A172 (cell line): ENCODE measurements at places on chromosomes 1 and 21. TPM values are rescaled to one million over a fixed set of nuclear protein-coding genes. Genes with fewer than 3 reads are reported as not detected.

Gene CHIT1
- total RNA-seq, result 0.14 TPM in 1 of 2 replicates, not detected in the other

Gene PBX1
- total RNA-seq, result 10.0 and 11.7 TPM in 2 replicates

Gene RGS4
- total RNA-seq, result 31.3 and 49.7 TPM in 2 replicates

Gene TAGLN2
- total RNA-seq, result 734 and 929 TPM in 2 replicates

Gene DSCAM
- total RNA-seq, result not detected in 2 replicates

Gene DIPK1A
- 7.3 and 8.5 TPM in 2 replicates for total RNA-seq

Gene SYDE2
- total RNA-seq, result 2.9 and 4.2 TPM in 2 replicates

Gene AADACL4
- not detected in 2 replicates for total RNA-seq

Gene GBP6
- not detected in 2 replicates for total RNA-seq

Gene OLIG2
- 1.4 and 3.9 TPM in 2 replicates for total RNA-seq

Gene S100A8
- not detected in 2 replicates for total RNA-seq

Gene S100A3
- total RNA-seq, result 90.9 and 103 TPM in 2 replicates

Gene OVAAL
- total RNA-seq, result not detected in 2 replicates

Gene TINAGL1
- 178 and 257 TPM in 2 replicates for total RNA-seq

Gene CTSE
- not detected in 2 replicates for total RNA-seq

Gene TTC13
- 30.2 and 36.2 TPM in 2 replicates for total RNA-seq

Gene CFAP107
- not detected in 2 replicates for total RNA-seq

GRCh38 chr1:192065087-192065486, 93.2 kb upstream of the RGS18 start:
- DNase-seq, result no peak

- DNase-seq, result no peak
Observed at GRCh38 chr1:37559080-37559479, 2.3 kb downstream of the DNALI1 start.

- DNase-seq, result peak; percentile 36
Observed at GRCh38 chr1:34266127-34266951, 89.6 kb downstream of the C1orf94 start.

- DNase-seq, result no peak
Observed at GRCh38 chr1:43995984-43996732, 4.8 kb downstream of the CCDC24 start.

DNA sequence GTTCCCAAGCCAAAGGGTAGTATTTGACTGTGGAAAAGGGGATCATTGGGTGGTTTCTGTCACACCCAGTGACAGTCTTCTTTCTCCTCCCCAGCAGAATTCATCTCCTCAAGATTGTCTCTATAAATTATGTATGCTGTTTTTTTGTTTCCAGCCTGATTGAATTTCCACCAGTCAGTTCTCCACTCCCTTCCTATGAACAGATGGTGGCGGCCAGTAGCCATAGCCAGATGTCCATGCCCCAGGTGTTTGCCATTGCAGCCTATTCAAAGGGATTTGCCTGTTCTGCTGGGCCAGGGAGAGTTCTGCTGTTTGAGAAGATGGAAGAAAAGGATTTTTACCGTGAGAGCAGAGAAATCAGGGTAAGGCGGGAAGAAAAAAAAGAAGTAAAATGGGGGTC, 12.9 kb downstream of the CFAP57 start:
- no peak for DNase-seq

GRCh38 chr1:201144701-201145100, 9.6 kb downstream of the TMEM9 start:
- no peak for DNase-seq

DNA sequence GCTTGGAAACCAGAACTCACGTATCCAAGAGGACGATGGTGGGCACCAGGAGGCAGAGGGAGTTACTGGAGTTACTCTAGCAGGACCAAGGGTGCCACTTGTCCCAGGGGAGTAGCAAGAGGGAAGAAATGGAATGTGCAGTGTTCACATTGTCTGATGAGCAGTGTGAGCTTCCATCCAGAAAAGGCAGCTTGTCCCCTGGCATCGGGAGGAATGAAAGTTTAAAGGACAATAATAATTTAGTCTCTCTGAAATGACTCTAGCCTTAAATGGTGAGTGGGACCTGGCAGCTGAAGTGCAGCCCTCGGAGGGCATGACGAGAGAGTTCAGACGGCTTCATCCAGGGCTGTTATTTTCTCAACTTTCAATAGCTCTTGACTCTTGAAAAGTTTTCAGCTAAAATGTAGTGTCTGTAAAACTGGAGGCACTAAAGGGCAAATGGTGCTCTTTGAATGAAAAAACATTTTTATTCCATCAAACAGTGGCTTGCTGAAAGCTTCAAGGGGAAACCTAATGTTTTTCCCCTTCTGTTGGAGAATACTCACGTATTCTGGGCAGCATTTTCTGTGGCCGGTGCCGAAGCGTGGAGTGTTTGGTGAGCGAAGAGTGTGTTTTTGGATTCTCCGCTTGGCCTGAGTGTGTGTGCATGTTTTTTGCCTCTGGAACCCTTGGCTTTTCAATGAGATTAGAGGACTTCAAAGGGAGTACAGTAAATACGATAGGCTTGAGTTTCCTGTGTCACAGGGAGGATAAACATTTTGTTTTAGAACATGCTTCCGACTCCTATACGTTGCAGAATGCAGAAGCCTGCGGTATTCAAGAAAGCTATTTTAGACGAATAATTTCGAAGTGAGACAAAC, 157.3 kb downstream of the GALNT2 start:
- DNase-seq, result no peak

DNA sequence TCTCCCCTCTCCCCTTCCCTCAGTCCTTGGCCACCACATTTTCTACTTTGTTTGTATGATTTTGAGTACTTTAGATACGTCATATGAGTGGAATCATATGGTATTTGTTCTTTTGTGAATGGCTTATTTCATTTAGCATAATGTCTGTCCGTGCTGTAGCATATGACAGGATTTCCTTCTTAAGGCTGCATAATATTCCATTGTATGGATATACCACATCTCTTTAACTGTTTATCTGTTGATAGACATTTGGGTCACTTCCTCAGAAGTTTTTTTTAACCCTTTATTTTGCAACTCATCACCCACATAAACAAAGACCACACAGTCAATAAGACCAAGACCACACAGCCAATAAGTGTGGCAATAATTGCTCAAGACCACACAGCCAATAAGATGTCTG, 24.9 kb downstream of the FAM163A start:
- no peak for DNase-seq

- DNase-seq, result peak; percentile 77
Observed at GRCh38 chr1:45584351-45585109, 689 bp downstream of the NASP start.

- no peak for DNase-seq
Observed at GRCh38 chr1:82400521-82400920, 599.8 kb downstream of the ADGRL2 start.

DNA sequence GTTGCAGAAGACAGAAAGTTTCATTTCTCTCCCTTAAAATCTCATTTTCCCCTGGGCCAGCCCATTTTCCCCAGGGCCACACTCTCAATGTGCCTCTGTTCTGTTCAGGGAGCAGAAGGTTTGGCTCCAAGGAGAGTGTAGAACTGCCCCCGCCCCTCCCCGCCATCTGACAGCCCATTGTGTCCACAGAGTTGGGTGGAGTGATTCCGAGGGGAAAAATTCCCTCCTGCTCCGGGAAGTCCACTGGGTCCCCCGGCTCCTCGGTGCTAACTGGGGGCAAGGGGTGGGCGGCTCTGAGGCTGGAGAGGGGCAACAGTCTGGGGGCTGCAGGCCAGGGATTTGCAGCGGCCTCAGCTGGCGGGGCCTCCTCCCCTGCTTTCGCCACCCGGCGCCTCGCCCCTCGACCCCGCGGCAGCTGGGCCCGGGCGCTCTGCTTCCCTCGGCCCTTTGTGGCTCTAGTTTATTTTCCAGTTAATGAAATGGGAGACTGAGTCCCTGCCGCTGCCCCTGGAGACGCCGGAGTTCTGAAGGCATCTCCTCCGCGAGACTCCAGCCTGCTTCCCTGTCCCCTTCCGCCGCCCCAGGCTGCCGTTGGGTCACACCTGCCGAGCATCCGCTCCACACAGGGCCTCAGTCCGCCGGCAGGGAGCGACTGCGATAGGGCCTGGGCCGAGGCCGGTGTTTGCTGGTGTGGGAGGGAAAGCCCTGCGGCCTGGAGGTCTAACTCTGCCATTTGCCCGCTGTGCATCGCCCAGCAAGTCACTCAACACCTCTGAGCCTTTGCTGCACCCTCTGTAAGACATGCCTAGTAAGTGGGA, 14.7 kb upstream of the KIRREL1 start:
- DNase-seq, result no peak

GRCh38 chr21:35323947-35324346, 274.8 kb upstream of the RUNX1 start:
- DNase-seq, result no peak

DNA sequence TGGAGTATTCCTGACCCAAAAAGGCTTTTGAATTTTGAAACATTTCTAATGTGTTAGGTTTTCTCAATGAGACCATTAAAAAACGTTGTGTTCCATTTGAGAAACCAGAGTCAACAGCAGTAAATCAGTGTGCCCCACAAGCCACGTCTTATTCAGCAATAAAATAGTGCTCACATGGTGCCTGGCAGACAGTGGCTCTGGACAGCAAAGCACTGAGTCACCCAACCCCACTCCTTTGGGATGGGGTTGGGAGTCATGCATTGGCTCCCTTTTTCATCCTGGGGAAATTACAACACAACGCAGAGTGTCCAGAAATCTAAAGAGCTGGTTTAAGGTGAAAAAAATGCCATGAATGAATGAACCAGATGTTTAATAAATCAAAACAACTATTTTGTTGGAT, 46.5 kb downstream of the KCNJ15 start:
- DNase-seq, result peak; percentile 94

- no peak for DNase-seq
Observed at GRCh38 chr1:116194568-116194967, 83.4 kb downstream of the MAB21L3 start.

GRCh38 chr1:12548973-12549459, 69.0 kb downstream of the DHRS3 start:
- DNase-seq, result no peak

- DNase-seq, result no peak
Observed at GRCh38 chr1:72362538-72362937, 80.2 kb upstream of the NEGR1 start.

GRCh38 chr1:204457666-204458065, 36.9 kb downstream of the PIK3C2B start:
- DNase-seq, result no peak

GRCh38 chr1:232048481-232048880, 421.9 kb downstream of the DISC1 start:
- DNase-seq, result no peak

DNA sequence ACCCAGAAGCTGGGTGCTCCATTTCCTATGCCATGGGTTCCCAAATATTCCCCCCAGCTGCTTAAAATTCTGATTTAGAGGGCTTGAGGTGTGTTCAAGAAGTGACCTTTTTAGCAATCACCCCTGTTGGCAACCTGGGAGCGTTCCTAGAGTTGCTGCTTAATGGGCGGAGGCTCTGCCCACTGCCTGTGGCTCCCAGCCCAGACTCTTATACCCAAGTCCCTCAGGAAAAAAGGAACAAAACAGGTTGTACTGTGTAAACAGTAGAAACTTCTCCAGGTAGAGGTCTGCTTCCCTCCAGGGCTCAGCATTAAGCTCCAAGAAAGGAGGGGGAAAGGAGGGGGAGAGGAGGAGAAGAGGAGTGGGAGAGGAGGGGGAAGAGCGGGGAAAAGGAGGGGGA, 14.6 kb upstream of the TENT5C start:
- no peak for DNase-seq

- no peak for DNase-seq
Observed at GRCh38 chr21:41369920-41370839, 8.4 kb downstream of the MX2 start.
